Cerebellar cortex (tissue), 1 donor: ENCODE measurements at places on chromosomes 2 and 18.

- DNase-seq: no peak
Observed at GRCh38 chr2:72896446-72896845, 9.2 kb downstream of the SPR start.

GRCh38 chr2:179856205-179856604 lies 5.2 kb downstream of the ZNF385B start:
- peak; percentile 61 for DNase-seq

DNA sequence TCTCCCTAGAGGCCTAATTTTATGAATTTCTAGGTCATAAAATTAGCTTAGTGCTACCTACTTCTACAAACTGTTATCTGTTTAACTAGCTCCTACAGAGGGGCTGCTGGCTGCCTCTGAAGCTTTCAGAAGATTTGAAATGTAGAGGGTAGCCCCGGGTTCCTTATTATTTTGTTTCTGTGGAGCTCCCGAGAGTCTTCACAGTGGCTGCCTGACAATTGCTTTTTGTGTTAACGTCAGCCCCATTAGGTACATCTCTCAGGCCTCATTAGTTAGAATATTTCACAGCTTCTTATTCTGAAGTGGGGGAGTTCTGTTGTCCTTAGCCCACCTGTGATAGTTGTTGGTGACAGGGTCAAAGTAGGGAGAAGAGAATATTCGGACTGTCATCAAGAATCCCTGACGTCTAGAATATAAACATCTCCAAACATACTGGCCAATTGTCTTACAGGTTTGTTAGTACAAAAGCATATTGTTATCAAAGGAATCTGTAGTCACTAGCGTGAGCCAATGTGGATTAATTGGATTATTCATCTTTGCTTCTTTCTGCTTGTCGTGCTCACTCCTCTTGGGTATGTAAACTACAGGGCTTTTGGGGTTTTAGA lies 77.5 kb downstream of the DIS3L2 start:
- DNase-seq: peak; percentile 8

GRCh38 chr18:23217781-23218180 lies 82.5 kb downstream of the CABLES1 start:
- DNase-seq: no peak

- DNase-seq: no peak
Observed at GRCh38 chr2:12407160-12407559, 309.6 kb upstream of the TRIB2 start.

GRCh38 chr2:152106464-152106863 lies 7.6 kb upstream of the CACNB4 start:
- DNase-seq: no peak

- DNase-seq: no peak
Observed at GRCh38 chr18:61545281-61546245, 212.3 kb downstream of the CDH20 start.
